ENCODE measurements at places on chromosomes 5 and 9.

DNA sequence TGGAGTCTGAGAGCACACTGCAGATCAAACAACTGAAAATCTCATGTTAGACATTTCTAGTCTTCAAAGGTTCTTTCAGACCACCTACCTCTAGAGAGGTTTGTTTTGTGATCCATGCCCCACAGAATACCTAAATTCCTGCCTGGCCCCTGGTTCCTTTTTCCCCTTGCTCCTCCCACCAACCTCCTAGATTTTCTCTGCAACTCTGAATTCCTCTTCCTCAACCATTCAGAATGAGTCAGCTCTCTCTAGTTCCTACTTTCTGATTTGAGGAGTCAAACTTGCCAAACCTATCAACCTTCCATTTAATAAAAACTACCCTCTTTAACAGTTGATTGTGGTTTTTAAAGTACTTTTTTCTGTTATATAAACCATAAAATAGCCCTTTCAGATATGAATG lies 83.2 kb upstream of the ZNF462 start:
- DNase-seq: no peak

DNA sequence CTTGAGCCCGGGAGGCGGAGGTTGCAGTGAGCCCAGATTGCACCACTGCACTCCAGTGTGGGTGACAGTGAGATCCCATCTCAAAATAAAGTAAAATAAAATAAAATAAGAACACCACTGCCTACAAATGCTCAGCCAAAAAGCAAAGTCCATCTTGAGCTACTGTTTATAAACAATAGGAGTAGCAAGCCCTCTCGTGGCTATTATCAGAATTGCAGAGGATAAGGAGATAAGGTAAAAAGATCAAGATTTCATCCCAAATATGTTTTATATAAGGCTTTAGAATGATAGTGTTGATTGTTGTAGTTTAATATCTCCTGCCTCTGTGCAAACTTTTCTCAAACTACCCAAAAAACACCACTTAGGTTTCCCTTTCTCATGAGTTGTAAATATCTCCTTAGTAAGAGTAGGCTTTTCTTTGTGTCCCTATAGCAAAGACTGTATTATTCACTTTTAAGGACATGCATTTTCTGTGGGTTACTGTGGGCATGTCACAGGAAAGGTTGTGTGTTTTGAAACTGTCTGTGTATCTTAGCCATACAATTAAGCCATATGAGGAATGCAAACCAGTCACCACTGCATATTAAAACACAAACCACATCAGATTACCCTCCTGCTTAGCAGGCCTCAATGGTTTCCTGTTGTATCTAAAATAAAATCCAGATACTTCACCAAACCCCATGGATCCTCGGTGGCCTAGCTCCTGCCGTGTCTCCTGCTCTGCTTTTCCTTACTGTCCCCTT lies 31.8 kb upstream of the CKS2 start:
- no peak for DNase-seq

GRCh38 chr5:66898241-66898995 lies 298.2 kb downstream of the CD180 start:
- no peak for DNase-seq

DNA sequence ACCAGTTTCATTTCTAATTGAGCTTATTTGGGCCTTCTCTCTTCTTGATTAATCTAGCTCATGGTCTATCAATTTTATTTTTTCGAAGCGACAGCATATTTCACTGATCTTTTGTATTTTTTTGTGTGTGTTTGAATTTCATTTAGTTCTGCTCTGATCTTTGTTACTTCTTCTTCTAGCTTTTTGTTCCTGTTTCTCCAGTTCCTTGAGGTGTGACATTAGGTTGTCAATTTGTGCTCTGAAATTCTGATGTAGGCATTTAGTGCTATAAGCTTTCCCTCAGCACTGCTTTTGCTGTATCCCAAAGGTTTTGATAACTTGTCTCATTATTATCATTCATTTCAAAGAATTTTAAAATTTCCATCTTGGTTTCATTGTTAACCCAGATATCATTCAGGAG lies 67.3 kb downstream of the STRBP start:
- DNase-seq: no peak

DNA sequence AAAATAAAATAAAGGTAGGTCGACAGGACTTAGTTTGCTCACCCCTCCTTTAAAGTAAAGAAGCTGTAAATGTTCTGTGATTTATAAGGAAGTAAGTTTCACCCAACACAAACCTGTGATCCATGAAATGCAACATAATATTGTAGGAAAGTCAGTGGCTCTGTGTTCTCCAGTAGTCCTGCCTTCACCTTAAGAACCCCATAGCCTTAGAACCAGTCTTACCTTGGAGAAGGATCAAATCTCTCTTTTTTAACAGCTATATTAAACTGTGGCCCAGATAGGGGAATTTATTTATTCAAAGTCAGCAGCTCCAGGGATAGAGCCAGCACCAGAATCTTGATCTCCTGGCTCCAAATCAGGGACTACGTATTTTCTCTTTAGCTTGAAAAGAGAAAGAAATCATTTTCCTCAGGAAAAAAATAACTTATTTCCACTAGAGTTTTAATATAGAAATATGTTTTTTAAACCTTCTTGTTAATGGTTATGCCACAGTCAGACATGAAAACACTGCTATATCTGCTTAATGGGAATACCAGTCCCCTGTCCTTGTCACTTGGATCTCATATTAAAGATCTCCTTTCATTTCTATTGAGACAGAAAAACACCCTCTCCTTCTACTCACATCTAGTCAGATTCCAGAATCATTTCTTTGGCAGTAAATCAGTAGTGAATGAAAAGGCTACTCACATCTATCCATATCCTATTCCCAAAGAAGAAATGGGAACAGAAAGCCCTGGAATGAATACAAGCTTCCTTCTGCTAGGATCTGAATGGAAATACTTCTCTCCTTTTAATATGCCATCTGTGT lies 269.2 kb upstream of the TNC start:
- no peak for DNase-seq

DNA sequence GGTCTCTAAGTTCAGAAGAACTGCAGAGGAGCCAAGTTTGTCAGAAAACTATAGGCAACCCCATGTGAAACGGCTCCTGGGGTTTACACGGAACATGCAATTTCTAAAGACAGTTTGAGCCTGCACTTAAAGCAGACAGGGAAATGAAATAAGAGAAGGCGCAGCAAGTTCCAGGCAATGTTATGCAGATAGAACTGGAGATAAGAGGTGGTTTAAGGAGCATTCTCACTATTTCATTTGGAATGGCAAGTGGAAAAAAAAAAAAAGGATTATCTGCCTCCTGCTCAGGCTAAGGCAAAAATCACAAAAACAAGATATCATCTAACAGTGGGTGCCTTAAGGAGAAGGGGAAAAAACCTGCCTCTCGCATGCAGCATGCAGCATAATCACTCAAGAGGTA lies 2252.4 kb downstream of the MAT2B start:
- no peak for DNase-seq

GRCh38 chr5:175257128-175257846 lies 186.7 kb downstream of the DRD1 start:
- DNase-seq: no peak

GRCh38 chr9:121262953-121263352 lies 5.0 kb upstream of the GSN start:
- no peak for DNase-seq

DNA sequence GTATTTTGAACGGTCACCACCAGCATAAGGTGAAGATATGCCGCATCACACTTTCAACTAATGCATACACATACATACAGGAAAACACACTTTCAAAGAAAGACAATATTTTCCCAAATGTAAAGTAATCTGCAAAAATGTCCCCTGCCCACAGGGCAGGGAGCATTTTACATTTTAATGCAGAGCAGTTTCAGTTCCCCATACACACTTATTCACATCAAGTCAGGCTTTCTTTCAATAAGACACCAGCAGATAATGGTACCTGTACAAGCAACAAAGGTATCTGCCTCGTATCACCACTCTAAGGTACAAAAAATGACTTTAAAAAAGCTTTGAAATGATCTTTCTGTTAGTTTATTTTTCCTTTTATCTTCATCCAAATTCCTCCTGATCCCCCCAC lies 247.1 kb upstream of the CCNG1 start:
- no peak for DNase-seq

GRCh38 chr5:14228219-14228618 lies 85.1 kb downstream of the TRIO start:
- DNase-seq: no peak

DNA sequence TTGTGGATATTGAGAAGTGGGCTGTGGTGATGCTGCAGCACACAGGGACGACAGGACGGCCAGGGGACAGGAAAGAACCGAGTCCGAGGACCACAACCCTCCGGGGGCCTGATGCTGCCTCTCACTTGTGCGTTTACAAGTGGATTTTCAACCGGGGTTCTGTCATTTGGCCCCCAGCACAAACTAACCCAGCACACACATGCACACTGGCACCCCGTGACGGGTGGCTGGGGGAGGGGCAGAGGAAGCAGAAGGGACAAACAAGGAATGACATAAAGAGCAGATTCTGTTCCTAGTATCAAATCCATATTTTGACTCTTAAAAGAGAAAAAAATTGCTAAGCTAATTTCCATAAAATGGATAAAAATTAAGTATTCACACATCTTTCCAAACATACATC lies 18.3 kb upstream of the ZFYVE16 start:
- no peak for DNase-seq

DNA sequence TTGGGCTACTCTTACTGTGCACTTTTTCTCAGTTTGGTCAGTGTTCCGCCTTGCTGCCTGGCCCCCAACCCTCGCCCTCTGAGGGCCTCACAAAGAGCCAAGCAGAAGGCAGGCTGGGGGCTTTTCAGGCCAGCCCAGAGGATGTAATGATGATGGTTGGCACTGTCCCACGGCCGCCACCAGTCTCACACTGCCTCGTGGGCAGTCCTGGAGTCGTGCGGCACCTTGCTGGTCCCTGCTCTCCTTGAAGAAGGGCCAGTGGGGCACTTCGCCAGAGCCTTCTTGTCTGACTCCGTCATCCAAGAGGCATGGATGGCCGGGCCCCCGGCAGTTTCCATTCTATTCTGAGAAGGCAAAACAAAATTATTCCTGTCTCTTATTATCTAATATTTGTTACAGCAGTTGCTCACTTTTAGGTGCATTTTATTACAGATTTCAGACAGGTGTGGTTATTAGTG lies 21.0 kb downstream of the TENT4A start:
- DNase-seq: no peak

DNA sequence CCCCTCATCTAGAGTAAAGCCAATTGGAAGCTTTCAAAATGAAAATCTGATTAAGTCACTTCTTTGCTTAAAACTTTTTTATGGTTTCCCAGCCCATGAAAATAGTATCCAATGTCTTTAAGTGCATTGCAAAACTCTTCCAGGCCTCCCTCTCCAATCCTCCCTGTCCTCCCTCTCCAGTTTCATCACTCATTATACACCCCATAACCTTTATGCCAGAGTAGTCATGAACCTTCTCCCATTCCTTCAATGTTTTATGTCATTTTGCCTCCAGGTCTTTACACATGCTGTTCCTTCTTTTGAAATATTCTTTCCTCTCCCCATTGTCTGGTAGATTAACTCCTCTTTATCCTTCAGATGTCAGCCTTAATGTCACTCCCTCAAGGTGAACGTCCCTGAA lies 8.1 kb upstream of the ZNF354A start:
- no peak for DNase-seq

DNA sequence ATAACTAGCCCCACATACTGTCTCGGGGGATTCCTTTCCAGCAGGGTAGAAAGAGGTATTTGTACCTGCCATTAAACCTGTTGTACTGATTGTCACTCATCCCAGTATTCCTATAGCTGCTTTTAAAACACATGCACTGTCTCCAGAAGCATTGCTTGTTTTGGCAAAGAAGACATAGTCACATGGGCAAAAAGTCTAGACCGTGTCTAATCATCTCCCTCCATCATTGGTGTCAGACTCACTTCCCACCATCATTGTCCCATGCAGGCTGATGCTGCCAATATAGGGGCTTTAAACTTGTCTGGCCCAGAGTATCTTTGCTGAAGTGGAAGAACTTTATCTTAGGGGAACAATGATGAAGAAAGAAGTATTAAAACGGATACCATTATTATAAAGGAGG lies 12.6 kb downstream of the DNAJC21 start:
- DNase-seq: no peak

DNA sequence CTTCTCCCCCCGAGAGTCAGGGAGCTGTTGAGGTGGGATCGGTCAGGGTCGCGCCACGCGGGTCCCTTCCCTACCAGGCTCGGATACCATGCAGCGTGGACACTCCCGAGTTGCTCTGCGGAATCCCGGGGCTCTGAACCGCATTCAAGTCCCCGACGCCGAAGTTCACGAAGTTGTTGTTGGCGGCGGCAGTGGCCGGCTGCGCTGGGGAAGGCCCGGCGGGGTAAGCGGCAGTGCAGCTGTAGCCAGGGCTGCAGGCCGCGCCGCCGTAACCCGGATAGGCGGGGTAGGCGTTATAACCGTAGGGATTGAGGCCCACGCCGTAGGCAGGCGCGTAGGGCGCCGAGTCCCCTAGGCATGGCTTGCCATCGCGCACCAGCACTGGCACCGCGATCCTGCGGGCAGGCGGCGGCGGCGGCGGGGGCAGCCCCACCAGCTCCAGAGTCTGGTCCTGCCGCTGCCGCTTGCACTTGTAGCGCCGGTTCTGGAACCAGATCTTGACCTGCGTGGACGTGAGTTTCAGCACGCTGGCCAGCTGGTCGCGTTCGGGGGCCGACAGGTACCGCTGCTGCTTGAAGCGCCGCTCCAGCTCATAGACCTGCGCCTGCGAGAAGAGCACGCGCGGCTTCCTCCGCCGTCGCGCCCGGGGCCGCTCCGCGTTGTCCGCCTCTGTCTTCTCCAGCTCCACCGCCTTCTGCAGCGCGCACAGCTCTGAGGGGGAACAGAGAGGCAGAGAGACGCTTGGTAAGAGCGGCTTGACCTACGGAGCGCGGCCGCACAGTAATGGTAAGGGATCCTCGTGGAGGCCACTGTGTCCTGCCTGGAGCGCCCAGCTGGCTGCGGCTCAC lies 2.3 kb downstream of the NKX2-5 start:
- no peak for DNase-seq

DNA sequence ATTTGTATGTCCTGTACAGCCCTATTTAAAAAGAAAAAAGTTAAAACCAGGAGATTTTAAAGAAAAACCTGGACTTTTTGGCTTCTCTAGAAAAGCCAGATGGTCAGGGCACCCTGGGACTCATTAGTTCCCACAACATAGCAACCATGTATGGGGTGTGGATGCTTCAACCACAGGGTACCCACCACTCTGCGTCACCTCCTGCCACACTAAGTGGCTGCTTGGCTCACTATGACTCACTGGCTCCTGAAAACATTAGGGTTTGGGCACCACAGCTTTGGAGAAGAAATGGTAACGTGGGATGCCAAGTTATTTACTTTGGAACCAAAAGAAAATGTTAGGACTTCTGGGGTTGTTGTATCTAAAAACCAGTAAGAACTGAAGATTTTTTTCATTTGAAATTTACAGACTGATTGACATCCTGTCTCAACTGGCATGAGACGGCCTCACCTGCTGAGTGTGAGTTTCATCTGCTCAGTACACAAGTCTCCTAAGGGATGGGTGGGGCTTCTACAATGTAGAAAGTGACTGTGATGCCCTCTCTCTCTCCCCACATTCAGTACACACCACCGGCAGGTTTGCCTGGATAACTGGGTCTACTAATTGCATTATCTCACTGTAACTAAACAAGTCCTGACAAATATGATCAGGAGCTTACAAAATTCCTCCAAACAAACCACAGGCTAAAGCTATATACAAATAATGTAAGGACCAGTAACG lies 103.9 kb downstream of the ESM1 start:
- no peak for DNase-seq

All from NCI-H510A (cell line).